K562 (cell line): ENCODE measurements at places on chromosomes 6 and 20.

DNA sequence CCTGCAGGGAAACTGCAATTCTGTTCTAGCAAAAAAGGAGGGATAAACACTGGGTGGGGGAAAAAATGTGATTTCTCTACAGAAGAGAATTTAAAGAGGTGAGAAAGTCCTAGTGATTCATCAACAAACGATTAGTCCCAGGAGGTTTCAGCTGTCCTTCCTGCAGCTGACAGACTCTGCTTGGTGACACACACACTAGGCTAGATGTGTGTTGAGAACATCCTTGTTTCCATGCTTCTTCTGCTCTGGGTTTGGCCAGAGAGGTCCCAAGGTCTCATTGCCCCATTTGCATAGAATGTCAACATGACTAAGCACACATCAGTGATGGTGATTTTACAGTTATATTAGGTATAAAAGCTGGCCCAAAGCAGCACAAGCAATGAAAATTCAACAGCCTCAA is 258.3 kb downstream of the NFATC2 start:
- no peak for DNase-seq

DNA sequence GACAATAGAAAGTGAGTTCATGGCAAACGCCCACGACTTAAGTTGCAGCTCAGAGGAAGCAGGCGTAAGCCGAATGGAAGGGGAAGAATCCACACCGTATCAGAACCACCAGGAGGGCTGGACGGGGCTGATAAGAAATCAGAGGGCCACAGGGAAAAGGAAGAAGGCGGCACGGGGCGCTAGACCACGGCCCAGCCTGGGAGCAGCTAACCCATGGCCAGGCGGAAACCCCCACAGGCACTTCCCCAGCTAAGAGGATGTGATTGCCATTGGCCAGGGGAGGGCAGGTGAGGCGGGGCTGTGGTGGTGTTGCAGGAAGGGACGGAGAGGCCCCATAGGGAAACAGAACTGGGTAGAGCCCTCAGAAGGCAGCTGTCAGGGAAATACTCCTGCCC is 174.0 kb upstream of the AFDN start:
- DNase-seq = peak; percentile 25

DNA sequence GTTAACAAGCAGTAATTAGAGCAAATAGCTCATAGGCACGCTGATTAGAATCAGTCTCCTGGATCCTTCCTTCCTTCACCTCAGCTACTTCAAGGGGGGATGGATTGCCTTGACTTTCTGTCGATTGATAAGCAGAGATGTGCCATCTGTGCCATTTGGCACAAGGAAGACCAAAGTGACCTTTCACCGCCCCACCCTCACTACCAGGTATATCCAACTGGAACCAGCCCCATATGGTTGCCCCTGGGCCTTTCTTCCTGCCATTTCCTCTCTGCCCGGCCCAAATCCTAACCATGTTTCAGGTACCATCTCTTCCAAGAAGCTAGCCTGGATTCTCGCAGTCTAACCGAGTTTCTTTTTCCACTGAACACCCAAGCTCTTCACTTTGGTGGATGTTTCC is 8.7 kb upstream of the CPNE5 start:
- DNase-seq = no peak

DNA sequence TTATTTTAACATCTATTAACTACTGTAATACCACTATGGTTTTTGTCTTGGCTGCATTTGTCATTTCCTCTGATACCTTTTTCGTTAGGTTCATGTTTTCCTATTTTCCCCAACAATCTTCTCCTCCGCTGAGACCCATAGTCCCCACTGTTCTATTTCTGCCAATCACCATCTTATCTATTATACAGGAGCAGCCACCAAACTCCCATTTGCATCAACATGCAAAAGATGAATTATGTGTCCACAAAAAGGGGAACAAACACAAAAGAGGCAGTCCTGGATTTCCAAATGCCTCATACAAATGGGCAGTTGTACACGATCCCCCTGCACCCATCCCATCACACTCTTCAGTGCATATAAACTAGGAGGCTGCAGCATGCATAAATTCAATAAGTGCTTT is 121.7 kb upstream of the MYLIP start:
- DNase-seq = no peak
